CD4-positive, alpha-beta T cell treated with Interleukin-6 for 4 hours (primary cell): ENCODE measurements at places on chromosomes 7 and 10.

DNA sequence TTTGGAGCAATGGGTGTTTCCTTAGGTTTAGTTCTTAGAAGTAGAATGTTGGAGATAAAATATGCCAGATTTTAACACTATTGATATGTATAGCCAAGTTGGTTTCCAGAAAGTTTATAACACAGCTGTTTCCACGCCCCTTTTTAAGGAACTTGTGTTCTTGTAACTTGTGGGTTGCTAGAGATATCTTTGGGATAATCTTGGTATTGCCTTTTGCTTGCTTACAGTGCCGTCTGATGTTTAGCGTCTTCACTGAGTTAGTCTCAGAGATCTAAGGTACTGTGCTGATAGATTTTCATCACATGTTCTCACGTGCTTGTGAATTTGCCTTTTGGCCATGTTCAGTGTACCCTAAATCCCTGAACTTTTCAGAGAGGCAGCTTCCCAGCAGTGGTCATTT, 12.4 kb downstream of the TMEM248 start:
- DNase-seq = no peak

- no peak for DNase-seq
These were observed 25.9 kb downstream of the KNDC1 start for GRCh38 chr10:133185916-133186315.

GRCh38 chr7:116672596-116673456, 830 bp downstream of the MET start:
- DNase-seq = no peak

DNA sequence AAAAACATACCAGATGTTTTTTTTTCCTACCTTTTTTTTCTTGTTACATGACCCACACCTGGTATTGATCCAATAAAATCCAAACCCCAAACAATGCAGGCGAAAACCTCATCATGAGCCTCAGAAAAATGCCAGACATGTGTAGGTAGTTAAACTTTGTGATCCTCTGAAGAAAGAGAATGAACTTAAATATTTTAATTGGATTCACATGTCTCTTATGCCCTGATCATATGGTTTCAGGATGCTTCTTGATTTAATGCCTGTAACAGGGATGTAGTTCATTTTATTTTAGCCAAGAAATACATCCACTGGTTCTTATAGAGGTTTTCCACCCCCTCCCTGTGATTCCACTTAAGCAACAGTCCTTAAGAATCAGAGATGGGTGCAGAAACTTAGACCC, 451.6 kb downstream of the TYW1 start:
- DNase-seq = no peak

DNA sequence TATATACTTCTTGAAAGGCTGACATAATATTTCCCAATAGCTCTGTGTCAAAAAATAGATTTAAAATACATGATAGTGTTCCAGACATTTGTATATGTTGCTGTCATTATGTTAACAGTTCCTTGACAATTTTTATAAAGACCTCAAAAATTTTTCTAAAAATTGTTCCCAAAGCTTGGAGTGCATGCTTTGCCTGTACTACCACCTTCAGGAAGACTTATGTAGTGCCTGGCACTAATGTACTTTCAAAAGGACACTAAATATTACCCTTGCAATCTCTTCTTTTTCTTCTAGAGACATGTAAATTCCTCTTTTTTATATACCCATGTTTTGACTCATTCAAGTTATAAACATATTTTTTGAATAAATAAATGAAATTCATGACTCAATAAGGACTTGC, 48.0 kb upstream of the SP8 start:
- no peak for DNase-seq

DNA sequence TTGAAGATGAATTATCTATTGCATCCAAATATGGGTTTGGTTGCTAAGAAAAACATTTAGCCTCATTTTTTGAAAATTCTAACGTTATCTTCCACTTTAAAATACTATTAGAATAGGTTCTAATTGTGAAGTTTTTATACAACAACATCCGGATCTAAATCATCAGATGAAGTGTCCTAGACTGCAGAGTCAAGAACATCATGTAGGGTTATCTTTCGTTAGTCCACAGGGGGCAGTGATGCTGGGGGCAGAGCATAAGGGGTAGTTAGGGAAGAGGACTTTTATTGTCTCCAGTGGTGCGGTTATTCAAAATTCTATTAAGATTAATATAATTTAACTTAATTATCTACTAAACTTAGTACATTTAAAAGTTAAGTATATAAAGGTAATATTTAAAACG, 990.6 kb upstream of the PHF14 start:
- no peak for DNase-seq
